ENCODE measurements at places on chromosomes 3 and 15.

DNA sequence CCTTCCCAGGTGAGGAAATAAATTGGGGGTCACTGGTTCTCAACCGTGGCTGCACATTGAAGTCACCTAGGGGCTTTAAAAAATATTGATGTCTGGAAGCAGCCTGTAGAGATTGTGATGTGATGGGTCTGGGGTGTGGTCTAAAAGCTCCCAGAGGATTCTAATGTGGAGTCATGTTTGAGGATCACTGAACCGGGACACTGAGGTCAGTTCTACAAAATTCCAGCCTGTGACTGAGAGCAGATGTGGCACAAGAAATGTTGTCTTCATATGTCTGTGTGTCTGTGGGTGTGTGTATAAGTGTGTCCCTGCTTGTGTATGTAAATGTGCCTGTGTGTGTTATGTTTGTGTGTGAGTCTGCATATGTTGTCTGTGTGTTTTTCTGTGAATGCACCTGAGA is 79.9 kb downstream of the TLE3 start:
- DNase-seq, result no peak

DNA sequence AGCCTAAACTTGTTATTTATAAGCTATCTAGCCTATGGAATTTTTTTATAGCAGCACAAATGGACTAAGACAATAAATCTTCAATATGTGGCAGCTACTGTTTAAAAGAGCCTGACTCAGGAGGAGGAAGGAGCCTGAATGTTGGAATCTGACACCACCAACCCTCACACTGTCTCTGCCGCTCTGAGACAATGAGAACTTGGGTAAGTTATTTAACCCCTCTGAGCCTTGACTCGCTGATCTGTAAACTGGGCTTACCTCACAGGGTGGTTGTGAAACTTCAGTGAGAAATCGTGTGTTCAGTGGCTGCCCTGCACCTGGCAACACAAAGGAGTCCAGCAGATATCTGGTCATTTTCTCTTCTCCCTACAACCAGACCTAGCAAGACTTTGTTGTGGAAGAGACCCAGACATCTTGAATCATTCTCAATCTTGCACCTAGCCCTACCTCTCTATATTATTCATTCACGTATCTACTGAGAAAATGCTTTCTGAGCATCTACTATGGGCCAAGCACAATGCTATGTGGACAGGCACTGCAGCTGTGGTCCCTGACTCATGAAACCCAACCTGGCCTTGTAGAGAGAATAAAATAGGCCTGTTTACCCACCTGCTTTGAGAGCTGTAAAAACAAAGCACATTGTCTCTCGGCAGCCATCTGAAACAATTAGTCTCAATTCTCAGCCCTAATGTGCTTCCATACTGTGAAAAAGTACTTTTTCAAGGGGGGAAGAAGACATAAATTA is 81.9 kb upstream of the SLC25A36 start:
- no peak for DNase-seq

GRCh38 chr3:156431334-156432124 is 123.4 kb downstream of the SSR3 start:
- DNase-seq, result no peak

GRCh38 chr3:13536832-13537231 is 12.1 kb upstream of the FBLN2 start:
- DNase-seq, result no peak

DNA sequence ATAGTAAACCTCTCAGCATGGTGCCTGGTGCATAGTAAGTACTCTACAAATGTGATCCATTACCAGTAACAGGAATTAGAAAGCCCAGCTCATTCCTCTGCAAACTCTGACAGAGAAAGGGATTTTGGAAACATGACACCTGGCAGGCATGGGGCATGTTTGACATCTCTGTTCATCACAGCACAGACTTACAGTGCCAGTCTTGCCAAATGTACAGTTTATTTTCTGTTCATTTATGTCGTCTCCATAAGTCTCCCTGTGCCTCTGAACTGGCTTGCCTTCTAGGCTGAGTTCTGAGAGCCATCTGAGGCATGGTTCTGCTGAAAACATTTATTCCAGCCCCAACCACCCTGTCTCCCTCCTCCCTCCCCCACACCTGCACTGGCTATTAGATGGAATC is 67.0 kb upstream of the CTDSPL start:
- no peak for DNase-seq

- DNase-seq, result no peak
These were observed 151.2 kb upstream of the RORA start for GRCh38 chr15:61380270-61380669.

DNA sequence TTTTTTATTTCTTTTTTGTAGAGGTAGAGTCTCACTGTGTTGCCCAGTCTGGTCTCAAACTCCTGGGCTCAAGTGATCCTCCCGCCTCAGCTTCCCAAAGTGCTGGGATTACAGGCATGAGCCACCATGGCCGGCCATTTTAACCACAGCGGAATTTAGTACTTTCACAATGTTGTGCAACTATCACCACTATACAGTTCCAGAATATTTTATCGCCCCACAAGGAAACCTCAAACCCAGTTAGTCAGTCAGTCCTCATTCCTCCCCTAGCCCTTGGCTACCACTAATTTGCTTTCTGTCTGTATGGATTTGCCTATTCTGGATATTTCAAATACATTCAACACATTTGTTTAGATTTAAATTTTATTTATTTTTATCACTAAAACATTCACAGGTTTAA is 15.5 kb upstream of the HOMER2 start:
- DNase-seq, result peak; percentile 13

GRCh38 chr3:89699771-89700170 is 592.4 kb downstream of the EPHA3 start:
- DNase-seq, result no peak

DNA sequence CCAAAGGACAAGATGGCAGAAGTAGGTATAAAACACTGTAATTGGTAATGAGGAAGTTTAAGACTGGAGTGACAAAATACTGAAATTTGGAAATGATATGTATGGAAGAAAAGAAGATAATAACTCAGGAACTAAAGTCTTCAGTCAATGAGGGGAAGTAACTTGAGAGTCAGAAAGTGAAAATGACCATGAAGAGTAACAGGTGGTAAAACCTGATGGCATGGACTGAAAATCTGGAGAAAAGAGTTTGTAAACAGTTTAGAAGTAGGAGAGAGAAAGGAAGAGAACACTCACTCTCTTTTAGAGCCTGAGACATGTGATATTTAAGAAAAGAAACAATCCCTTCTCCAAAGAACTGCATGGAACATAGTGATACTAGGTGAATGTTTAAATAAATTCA is 387.9 kb downstream of the PYDC2 start:
- DNase-seq, result no peak

GRCh38 chr15:70058642-70059360 is 38.9 kb downstream of the TLE3 start:
- DNase-seq, result no peak

GRCh38 chr3:149515249-149515648 is 40.8 kb downstream of the TM4SF4 start:
- DNase-seq, result no peak

GRCh38 chr3:93969997-93970396 is 3.7 kb downstream of the PROS1 start:
- no peak for DNase-seq

DNA sequence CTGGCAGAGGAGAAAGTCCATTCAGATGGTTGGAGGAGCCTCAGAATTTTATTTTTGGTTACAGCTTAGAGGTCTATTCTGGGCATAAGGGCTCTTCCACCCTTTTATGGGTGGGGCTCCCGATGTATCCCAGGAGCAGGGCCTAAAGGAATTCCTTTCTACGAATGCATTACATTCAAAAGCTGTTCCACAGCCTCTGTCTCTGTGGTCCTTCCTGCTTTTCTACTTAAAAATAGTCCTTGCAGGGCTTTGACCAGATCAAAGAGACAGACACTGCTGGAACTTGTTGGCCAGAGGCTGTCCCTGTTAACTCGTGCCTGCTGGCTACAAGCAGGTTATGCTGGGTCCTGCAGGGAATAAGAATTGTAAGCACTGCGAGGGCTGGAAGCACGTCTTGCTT is 14.4 kb upstream of the NOX5 start:
- DNase-seq, result no peak

- no peak for DNase-seq
These were observed 131.7 kb upstream of the ZBED2 start for GRCh38 chr3:111726788-111727305.

GRCh38 chr3:30873671-30874070 is 20.8 kb downstream of the GADL1 start:
- no peak for DNase-seq

DNA sequence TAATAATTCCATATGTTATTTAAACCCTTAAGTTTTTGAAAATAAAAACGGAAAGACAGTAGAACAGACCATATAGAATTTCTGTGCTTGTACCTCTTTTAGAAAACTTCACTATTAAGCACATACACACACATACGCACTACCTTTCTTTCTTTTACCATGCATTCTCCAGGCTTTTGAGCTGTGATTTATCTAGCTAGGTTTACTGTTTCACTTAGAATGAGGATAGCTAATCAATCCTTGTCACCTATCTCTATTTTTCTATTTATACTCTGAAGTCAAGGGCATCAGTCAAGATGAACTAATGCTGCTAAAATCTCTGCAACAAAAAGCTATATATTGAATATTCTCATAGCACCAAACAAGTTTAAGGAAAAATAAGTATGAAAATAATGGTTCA is 43.2 kb downstream of the GOLIM4 start:
- no peak for DNase-seq

DNA sequence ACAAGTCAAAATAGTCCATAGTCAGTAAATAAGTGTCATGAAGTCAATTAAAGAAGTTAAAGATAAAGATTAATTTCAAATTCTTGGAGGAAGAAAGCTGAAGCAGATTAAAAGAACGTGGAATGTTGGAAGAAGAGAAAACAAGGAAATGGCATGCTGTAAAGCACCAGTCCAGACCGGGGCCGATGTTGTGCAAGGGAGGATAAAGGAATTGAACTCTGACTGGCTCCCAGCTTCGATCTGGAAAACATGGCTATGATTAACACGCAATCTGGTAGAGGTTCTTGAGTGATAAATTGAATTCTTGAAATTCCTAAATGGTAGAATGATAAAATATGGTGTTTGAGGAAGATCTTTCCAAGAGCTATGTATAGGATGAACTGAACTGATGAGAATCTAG is 194.4 kb downstream of the MEIS2 start:
- peak; percentile 60 for DNase-seq

- DNase-seq, result no peak
These were observed 72.9 kb downstream of the TM4SF4 start for GRCh38 chr3:149547413-149547812.

GRCh38 chr3:152195206-152195605 is 73.5 kb upstream of the MBNL1 start:
- DNase-seq, result no peak

GRCh38 chr3:153232851-153233271 is 70.8 kb downstream of the RAP2B start:
- peak; percentile 92 for DNase-seq

DNA sequence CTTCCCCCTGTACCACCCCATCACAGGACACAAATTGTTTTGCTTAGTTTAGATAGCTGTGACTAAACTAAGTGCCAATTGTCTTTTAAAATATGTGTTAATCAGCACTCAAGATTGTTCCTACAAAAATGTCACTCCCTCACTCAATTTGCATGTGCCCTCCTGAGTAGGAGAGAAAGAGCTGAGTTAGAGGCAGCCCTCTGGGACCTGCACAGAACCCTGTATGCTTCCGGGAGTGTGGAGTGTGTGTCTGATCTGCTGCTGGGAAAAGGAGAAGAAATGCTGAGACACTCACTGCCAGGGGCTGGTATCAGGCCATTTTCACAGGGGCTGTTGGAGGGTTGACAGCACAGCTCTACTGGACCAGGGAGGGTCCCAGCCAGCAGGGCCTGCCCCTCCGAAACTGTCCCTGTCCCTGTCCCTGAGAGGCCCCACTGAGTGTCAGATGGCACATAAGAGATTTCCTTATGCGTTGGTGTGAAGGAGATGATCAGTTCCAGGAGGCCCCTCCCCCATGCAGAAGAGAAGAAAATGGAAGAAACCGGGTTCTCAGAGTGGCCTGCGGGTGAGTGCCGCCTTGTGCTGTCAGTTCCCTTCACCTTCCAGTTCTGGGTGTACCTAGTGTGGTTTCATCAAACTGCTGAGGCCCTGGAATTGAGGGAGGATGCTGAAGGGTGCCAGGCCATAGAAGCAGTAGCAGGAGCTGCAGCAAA is 3.9 kb upstream of the B3GNT5 start:
- no peak for DNase-seq

DNA sequence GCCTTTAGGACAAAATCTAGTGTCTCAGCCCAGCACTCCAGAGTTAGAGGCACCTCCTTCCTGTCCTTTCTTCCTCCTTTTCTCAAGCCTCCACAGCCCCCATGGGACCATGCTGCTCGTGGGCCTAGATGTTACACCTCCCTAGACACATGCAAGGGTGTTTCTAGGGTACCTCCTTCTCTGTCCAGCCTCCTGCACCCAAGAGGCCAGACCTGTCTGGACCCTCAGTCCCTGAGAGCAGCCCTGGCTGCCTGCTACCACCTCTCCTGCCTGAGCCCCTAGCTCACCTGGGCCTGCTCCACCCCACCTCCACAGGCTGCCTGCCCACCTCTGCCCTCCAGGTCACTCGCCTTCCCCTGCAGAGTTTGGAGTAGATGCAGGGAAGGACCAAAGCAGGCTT is 5.2 kb downstream of the LOXL1 start:
- no peak for DNase-seq

DNA sequence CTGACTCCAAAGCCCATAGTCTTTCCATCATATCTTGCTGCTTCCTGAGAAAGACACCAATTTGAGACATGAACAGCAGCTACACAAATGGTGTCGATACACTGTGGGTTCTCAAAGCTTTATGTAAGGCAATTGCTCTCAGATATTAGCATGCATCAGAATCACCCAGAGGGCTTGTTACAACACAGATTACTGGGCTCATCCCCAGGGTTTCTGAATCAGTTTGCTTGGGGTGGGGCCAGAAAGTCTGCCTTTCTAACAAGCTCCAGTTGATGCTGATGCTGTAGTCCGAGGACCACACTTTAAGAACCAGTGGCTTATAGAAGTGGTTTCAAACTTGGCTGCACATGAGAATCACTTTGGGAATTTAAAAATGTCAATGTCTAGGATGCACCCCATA is 86.5 kb downstream of the SEMA6D start:
- no peak for DNase-seq

- peak; percentile 75 for DNase-seq
These were observed 8.8 kb downstream of the NECTIN3 start for GRCh38 chr3:111080413-111080812.

DNA sequence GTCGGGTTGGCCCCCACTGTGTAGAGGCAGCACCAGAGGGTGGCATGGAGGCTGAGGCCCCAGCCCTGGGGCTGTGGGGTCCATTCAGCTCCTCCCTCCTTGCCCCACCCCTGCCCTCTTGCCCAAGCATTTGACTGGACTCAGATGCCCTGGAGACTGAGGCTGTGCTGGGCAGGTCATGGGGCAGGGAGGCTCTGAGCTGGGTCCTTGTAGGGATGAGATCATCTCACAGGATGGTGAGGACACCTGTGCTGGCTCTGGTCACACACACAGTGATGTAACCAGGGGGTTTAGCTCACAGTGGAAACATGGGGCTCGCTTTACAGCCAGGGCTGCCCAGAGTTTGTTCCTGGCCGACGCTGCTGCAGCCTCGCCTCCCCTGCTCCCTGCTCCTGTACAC is 17.8 kb downstream of the ALPK3 start:
- no peak for DNase-seq
